ENCODE measurements at places on chromosomes 4 and X.

DNA sequence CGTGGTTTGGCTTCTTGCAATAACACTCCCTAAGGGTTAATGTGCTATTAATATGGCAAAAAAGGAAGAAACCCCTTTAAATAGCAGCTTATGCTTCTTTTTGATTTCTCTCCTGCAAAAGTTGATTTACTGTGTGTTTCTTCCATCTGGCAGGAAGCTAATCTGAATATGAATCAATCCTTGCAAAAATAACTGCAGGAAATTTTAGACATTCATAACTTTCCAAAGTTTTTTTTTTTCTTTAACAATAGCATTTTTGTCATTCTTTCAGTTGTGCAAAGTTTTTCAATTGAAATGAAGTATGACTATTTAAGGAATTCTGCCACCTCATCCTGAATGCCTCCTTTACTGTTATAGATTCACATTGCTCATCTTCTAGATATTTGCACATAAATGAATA is 115.6 kb downstream of the SPANXA1 start:
- no peak for DNase-seq

GRCh38 chr4:22463179-22463578 is 52.7 kb downstream of the ADGRA3 start:
- DNase-seq = no peak

DNA sequence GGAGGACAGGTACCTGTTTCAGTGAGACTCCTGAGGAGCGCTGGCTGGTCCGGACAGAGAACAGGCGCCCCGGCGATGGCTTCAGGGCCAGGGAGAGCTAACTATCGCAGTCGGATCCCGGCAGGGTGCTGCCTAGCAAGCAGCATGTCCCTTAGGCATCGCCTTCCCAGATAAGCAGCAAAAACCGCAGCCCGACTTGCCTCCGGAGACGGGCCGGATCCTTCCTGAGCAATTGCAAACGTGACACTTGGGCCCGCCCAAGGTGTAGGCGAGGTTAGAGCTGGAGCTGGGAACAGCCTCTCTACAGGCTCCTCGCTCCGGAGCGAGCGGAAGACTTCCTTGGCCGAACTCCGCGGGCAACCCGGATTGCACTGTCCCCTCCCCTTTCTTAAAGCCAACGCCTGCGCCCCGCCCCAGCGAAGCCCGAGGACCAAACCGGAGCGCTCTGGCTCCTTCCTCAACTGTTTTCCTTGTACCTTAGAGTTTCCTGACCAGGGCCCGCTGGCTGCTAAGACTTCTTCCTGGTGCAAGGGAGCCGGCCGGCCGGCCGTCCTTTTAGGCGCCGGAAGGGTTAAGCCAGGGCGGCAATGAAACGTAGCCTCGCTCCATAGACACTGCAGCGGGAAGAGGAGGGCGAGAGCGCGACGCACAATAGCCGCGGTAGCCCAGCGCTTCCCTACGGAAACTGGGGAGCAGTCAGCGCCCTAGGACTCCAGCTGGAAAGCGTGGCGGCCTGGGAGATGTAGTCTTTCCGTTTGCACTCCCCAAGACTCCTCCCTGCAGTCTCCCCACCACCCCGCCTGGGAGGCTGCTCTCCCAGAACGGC is at the start of gene OPHN1:
TSS of gene OPHN1 (minus strand) at position 341 of the 826 bp plus-strand sequence. CDS start 475 bp downstream, outside the sequence.
- DNase-seq = peak; percentile 84

DNA sequence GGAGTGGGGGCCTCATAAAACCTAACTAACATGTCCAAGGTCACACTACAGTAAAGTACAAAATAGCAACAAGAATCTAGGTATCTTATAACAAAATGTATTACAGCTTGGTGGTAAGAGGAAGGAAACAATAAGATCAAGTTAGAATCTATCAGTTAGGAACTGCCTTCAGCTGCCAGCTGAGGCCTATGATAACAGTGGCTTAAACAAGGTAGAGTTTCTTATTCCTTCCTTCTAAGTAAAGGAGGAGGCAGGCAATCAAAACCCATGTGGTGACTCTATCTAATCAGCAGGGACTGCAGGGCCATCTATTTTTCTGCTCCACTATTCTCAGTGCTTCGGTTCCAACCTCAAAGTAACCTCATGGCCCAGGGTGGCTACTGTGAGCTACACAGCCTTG is 10.9 kb downstream of the SH3D19 start:
- no peak for DNase-seq

DNA sequence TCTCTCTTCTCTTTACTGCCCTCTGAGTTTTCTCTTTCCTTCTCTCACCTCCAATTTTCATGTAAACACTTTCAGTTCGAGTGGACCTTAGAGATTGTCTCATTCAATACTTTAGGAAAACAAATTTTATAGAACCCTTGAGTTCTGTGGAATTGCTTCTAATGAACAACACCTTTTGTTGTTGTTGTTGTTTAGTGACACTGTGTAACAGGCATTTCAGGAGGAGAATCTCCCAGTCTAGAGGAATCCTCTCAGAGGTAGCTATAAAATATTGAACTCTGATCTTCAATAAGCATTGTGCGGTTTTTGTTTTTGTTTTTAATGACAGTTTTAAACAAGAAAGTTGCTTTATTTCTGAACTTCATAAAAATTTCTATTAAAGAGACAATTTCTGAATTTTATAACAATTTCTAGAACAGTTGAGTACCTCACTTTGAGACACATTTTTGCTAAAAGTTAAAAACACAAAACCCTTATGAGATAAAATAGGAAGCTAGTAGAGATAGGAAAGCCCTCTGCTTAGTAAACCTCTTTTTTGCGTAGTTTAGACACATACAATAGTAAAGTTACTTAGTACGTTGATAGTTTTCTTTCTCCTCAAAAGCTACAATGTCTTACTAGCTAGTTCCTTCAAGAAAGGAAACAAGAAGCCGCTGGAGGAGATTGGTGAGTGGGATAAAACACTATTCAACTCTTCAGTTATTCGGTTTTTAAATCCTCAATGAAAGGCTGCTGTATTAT is 38.8 kb downstream of the CLCN3 start:
- no peak for DNase-seq

- no peak for DNase-seq
Measured at GRCh38 chrX:1099146-1099770, 113.2 kb downstream of the CRLF2 start.

- DNase-seq = no peak
Measured at GRCh38 chr4:57550198-57550597, 440.0 kb upstream of the IGFBP7 start.

DNA sequence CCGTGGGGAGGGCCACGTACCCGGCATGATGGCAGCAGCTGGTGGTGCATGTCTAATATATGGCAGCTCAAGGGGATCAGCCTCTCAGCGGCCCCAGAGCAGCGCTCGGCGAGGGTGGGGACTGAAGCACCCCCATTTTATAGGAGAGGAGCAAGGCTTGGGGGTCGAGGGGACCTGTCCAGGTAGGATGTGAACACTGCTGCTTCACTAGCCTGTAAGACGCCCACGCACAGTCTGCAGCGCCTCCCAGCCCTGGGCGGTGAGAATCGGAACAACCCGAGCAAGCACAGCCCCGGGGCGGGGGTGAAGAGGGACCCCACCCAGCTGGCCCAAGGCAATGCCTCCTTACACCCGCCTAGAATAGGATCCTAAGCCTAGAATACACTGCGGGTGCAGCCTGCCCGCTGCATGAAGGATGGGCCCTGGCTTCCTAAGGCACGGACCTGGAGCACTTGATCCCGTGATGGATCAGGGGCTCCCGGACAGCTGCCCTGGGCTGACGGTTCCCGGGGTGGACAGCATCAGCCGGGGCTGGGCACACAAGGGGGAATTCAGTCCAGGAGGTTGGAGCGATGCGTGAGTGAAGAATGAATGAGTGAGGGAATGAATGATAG is 17.6 kb downstream of the ADRA2C start:
- no peak for DNase-seq

DNA sequence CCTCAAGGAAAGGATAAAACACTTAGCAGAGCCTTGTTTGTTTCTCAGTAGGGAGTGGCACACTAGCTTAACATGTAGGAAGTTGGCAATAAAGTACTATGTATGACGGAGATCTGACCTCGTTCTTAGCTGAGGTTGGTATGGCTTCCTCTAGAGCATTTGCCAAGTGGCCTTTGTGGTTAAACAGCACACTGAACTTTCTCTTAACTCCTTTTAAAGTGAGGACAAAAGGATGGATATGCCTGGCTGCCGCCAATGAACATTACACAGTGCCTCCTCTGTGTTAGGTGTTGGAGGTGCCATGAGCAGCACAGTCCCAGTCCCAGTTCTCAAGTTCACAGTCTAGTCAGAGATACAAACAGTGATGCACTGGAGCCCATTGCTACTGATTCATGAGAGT is 54.4 kb downstream of the VGLL1 start:
- DNase-seq = no peak

GRCh38 chr4:173958445-173958844 is 325.0 kb downstream of the FBXO8 start:
- no peak for DNase-seq

DNA sequence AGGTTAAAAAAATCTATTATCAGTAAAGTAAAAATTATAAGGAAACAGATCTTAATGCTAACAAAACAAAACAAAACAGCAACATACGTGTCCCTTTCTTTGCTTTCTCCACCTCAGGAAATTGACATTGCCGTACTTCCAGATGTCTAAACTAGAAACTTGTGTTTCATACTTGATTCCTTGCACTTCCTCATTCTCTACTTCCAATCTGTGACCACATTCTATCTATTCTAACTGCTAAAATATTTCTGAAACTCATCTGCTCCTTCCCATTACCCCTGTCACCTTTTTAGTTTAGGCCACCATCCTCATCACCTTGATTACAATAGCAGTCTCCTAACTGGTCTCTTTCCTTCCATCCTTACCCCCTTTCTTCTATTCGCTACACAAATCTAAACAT is 22.5 kb upstream of the RPA4 start:
- no peak for DNase-seq

GRCh38 chr4:129378364-129378763 is 282.4 kb downstream of the C4orf33 start:
- DNase-seq = no peak

DNA sequence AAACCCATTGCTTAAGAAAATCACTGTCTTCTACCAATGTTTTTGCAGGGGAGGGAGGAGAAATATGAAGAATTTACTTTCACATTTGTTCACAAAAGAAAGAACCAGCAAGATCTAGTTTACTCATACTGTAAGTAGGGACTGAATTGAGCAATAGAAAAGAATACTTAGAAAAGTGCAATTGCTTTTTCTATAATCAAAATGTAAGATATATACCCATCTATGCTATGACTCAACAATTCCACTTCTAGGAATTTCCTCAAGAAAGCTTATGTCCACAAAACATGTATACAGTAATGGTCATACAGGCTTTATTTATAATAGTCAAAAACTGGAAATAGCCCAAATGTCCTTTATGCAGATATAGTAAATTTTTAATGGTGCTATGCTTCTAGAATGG is 196.4 kb downstream of the LRBA start:
- DNase-seq = no peak

DNA sequence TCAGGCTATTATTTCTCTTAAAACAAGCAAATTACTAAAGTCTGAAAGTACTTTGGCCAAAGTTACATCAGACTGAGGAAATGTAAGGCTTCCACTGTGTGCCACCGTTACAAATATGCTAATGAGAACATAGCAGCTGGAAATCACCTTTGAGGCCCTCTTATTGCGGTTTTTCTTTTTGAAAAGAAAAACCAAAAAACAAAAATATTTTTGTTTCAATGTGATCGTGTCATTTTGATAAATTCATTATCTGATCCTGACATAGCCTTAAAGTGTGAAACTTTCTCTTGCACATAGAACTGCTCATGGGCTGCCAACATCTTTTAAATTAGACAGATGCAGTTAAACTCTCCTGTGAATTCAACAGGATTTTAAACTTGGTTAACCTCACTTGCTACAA is 2.8 kb upstream of the TIFA start:
- no peak for DNase-seq

DNA sequence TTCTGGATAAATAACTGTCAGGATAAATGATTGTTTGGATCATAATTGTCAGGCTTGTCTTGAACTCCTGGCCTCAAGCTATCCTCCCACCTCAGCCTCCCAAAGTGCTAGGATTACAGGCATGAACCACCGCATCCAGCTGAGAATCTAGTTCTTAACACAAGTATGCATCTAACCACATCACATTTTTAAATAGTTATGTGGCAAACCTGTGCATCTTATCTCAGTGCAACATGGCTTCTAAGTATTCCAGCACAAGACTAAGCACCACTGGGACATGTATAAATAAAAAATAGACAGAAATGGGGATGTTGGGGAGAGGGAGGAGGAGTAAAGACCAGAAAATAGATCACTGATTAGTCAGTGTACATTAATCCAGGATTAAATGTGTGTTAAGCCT is 74.7 kb upstream of the TBL1X start:
- DNase-seq = no peak

- no peak for DNase-seq
Measured at GRCh38 chrX:28303486-28303885, 283.8 kb upstream of the IL1RAPL1 start.

GRCh38 chr4:7189475-7190277 is 2.7 kb upstream of the SORCS2 start:
- no peak for DNase-seq

GRCh38 chrX:67665583-67665982 is 121.8 kb downstream of the AR start:
- no peak for DNase-seq

GRCh38 chr4:42420140-42420539 is 22.9 kb downstream of the SHISA3 start:
- DNase-seq = no peak

DNA sequence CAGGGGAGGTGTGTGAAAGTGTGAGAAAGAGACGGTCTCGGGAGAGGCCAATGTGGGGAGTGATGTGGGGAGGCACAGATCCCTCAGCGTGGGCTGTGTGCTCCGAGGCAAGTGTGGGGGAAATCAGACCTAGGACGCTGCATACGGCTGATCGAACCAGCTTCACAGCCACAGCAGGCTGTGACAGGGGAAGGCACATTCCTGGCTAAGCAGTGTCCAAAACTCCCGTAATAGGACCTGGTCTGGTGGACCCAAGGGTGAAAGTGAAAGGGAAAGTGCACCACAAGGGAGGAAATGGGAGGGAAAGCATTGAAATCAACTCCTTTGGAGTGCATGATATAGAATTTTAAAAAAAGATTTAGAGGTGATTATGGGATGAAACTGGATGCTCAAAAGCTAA is 10.9 kb upstream of the RHOXF2 start:
- DNase-seq = no peak

GRCh38 chrX:122914256-122914655 is 269.8 kb upstream of the GRIA3 start:
- DNase-seq = no peak

GRCh38 chr4:54447304-54447703 is 210.5 kb upstream of the KIT start:
- DNase-seq = no peak

DNA sequence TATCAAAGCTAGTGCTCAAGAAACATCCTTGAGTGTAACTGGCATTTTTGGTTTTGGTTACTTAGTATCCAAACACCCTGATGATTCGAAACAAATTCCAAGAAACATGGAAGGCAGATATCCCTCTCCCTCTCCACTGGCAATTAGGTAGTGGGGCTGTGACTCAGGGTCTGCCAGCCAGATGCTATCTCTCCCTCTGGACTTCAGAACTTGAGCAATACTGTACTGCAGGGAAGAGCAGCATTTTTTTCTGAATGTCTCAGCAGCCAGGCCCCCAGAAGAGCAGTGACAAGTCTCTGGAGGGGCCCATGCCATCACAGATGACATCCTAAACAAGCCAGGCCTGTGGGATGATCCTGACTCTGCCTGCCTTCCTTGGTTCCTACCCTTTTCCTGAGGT is 37.3 kb upstream of the BCORL1 start:
- no peak for DNase-seq

Measured in left ventricle myocardium superior (tissue), 1 donor.